Astrocyte (in vitro differentiated cells and primary cell): ENCODE measurements at places on chromosomes 5 and 9. TPM values are rescaled to one million over a fixed set of nuclear protein-coding genes. Genes with fewer than 3 reads are reported as not detected.

GRCh38 chr9:99006511-99006910, 62.8 kb downstream of the COL15A1 start:
- DNase-seq = no peak

PCDHGA4 gene
- 0.48 and 0.50 TPM in 2 replicates for total RNA-seq

PPP2R2B gene
- total RNA-seq = 2.4 and 5.2 TPM in 2 replicates

MIER3 gene
- total RNA-seq = 29.7 and 30.0 TPM in 2 replicates

- no peak for DNase-seq
These were observed 68.0 kb upstream of the CLINT1 start for GRCh38 chr5:157926977-157927376.

IFNA10 gene
- not detected in 2 replicates for total RNA-seq
